ENCODE measurements at places on chromosomes 12 and 14. TPM values are rescaled to one million over a fixed set of nuclear protein-coding genes. Genes with fewer than 3 reads are reported as not detected.

- DNase-seq = no peak
These were observed 21.3 kb downstream of the MYBPC1 start for GRCh38 chr12:101616027-101616494.

DNA sequence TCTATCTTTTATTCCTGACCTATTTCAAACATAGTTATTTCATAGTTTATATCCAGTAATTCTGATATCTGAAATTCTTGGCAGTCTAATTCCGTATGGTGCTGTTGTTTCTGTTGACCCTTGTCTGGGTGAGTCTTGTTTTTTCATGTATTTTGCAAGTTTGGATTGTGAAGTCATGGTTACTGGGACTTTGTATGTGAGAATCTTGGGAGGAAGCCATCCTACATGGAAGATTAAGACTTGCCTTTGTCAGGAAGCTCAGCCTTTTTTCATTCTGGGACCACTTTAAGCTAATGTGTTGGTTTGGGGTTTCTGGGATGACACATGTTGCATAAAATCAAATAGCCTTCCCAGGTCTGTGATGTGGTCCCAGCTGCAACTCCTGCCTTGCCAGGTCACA is 191.6 kb upstream of the E2F7 start:
- DNase-seq = no peak

Gene STAT6
- 94.4 TPM for total RNA-seq

DNA sequence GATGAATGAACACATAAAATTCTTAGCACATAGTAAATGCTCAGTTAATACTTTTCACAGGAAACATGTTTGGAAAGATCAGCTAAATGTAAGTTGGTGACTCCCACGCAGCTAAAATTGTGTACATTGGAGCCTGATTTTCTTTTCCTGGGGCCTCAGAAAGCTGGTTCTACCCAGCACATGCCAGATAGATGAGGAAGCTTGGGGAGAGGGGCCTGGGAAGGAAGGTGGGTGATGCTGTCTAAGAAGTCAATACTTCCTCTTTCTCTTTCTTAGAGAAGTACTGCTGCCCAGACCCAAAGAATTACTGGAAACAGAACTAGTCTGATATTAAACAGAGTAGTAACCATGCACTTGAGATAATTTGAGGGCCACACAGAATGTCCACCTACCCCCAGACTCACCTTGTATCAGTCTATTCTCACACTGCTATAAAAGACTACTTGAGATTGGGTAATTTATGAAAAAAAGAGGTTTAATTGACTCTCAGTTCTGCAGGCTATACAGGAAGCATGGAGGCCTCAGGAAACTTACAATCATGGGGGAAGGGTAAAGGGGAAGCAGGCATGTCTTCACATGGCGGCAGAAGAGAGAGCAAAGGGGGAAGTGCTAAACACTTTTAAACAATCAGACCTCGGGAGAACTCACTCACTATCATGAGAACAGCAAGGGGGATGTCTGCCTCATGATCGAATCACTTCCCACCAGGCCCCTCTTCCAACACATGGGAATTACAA is 123.3 kb upstream of the MED13L start:
- no peak for DNase-seq

- no peak for DNase-seq
These were observed 152.4 kb downstream of the KIF26A start for GRCh38 chr14:104290756-104291122.

GRCh38 chr14:53109105-53110041 is 43.8 kb downstream of the DDHD1 start:
- no peak for DNase-seq

DNA sequence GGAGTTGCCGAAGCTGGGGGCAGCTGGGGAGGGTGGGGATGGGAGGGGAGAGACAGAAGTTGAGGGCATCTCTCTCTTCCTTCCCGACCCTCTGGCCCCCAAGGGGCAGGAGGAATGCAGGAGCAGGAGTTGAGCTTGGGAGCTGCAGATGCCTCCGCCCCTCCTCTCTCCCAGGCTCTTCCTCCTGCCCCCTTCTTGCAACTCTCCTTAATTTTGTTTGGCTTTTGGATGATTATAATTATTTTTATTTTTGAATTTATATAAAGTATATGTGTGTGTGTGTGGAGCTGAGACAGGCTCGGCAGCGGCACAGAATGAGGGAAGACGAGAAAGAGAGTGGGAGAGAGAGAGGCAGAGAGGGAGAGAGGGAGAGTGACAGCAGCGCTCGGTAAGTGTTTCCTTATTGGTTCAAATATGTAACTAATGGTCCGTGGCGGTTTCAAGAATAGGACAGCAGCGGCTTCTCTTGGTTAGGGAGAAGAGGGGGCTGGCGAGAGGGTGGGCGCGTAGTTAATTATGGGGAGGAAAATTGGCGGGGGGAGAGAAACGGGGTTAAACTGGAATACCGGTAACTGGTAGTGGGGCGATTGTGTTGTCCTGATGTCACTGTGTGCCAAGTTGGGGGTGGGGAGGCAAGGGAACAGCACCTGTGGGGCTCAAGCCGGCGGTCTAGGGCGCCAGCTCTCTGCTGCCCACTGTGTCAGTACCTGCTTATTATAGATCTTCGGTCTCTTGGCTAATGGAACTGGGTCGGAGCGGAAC is 8.4 kb downstream of the HOXC8 start:
- peak; percentile 43 for DNase-seq

- no peak for DNase-seq
These were observed 8.2 kb downstream of the PRKCH start for GRCh38 chr14:61329478-61330051.

Gene PZP
- not detected for total RNA-seq

- DNase-seq = no peak
These were observed 1185.5 kb downstream of the LRFN5 start for GRCh38 chr14:42792166-42792565.

- DNase-seq = no peak
These were observed 83.6 kb downstream of the ANKS1B start for GRCh38 chr12:99901181-99901580.

Data from foreskin keratinocyte (primary cell).